ENCODE measurements at places on chromosomes 6 and 20.

- no peak for DNase-seq
Observed at GRCh38 chr6:30727920-30728553, 7.9 kb downstream of the TUBB start.

DNA sequence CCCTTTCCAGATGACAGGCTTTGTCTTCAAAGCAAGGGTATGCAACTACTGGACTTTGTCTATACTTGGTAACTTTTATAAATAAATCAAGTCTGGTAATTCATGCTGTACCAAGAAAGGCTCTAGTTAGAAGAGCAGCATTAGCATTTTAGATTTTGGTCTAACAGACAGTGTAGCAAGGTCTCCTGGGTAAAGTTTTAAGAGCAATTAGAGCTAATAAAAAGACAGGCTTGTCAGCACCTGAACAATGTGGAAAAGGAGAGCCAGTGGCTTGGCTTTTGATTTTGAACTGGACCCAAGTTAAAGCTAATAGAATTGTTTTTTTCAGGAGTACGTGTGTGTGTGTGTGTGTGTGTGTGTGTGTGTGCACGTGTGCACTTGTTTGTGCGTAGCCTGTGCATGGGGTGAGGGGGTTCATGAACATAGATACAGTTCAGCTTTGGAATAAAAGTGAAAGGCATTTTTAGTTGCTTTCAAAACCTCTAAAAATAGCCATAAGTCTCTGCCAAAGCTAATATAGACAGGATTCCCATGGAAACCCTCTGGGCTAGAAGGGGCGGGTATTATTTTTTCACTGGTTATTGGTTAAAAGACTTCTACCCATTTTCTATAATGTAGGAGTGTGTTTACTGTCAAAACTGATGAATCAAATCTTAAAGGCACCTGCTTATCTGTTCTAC is 138.4 kb downstream of the KCNQ5 start:
- DNase-seq, result no peak

DNA sequence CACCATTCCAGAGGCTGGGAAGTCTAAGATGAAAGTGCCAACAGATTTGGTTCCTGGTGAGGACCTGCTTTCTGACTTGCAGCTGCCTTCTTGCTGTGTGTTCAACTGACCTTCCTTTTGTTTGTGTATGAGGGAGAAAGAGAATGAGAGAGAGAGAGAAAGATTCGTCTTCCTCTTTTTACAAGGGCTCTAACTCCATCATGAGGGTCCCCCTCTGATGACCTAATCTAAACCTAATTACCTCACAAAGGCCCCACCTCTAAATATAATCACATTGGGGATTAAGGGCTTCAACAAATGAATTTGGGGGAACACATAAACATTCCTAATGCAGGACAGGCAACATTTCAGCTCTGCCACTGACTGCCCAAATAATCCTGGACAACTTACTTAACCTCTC is 130.7 kb downstream of the PLCB1 start:
- no peak for DNase-seq

GRCh38 chr6:16698997-16699868 is 62.0 kb downstream of the ATXN1 start:
- no peak for DNase-seq

GRCh38 chr6:35651244-35651643 is 37.5 kb downstream of the FKBP5 start:
- no peak for DNase-seq

DNA sequence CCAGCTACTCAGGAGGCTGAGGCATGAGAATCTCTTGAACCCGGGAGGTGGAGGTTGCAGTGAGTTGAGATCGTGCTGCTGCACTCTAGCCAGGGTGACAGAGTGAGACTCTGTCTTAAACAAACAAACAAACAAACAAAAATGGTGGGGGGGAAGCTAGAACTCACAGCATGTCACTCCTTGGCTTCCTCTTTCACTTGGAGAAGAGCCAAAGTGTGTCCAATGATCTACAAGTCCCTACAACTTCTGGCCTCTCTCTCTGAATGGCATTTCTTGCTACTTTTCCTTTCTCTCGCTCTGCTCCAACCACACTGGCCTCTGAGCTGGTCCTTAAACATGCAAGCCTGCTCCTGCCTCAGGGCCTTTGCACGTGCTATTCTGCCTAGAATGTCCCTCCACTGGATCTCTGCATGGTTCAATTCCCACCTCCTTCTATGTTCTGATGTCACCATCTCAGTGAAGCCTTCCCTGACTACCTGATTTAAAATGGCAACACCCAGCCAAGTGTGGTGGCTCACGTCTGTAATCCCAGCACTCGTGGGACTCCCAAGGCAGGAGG is 8.1 kb downstream of the TLDC2 start:
- no peak for DNase-seq

GRCh38 chr20:33863440-33864323 is 52.5 kb downstream of the CHMP4B start:
- no peak for DNase-seq

GRCh38 chr6:100479179-100480035 is 14.7 kb upstream of the SIM1 start:
- no peak for DNase-seq

DNA sequence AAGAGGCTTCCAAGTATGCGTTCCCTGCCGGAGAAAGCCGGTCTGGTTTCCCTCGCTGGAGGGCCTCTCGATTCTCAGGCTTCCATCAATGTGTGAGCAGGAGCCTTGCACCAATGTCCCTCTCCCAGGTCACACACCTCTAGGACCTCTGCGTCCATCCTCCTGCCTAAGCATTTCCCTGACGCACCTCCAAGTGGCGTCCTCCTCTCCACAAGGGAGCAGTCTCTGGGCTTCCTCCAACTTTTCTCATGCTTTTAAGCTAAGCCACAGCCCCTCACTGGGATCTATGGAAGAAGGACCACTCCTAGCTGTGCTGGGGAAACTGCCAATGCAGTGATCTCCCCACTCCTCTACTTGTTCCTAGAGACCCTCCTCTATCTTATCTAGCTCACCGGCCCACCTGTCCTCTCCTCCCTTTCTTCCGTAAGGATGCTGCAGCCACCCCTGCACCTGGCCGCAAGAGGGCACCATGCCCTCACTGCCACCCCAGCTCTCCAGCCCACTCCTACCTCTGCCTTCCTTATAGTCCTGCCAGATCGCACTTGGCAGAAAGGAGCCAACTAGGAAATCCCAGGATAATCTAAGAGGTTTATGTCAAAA is 258.7 kb downstream of the LRFN2 start:
- peak; percentile 7 for DNase-seq

DNA sequence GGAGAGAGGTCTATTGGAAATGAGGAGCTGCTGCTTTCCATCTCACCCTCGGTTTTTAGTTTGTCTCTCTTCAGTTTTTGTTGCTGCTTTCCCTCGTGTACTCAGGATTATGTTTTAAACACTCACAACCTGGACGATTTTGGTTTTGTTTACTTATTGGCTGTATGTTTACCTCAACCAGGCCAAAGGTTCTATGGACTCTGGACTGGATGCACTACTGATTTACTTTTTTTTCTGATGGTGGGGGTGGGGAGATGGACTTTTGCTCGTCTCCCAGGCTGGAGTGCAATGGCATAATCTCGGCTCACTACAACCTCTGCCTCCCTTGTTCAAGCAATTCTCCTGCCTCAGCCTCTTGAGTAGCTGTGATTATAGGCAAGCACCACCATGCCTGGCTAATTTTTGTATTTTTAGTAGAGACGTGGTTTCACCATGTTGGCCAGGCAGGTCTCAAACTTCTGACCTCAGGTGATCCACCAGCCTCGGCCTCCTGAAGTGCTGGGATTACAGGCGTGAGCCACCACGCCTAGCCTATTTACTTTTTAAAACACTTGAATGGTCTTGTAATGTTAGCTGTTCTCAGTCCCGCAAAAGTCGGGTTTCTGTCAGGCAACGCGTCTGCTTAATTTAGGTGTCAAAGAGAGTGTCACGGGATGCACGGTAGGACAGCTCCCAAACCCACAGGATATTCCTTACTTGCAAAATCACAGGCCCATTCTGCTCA is 148.2 kb upstream of the RIPOR2 start:
- no peak for DNase-seq

DNA sequence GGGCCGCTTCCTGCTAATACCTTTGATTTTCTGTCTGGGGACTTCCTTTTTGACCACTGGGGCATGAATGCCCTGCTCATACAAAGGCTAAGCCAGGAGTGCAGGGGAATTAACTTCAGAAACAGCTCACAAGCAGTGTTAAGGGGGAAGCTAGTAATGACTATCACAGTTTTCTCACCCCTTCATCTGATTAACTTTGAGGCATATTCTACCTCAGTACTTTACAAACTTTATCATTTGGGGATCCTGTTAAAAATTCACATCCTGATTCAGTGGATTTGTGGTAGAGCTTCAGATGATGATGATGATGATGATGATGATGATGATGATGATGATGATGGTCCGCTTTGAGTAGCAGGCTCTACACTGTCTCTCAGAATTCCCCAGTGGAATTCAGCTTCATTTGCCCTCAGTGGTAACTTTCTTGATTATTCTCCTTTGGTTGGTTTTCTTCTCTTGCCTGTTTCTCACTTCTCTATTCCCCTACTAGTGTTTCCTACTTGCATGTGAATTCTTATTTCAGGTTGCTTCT is 78.4 kb upstream of the TMEM170B start:
- no peak for DNase-seq

- no peak for DNase-seq
Observed at GRCh38 chr20:25319241-25320034, 71.2 kb downstream of the ABHD12 start.

GRCh38 chr6:34486106-34486740 is 20.3 kb downstream of the PACSIN1 start:
- DNase-seq, result no peak

- DNase-seq, result no peak
Observed at GRCh38 chr20:60108397-60108796, 150.2 kb downstream of the CDH26 start.

- DNase-seq, result no peak
Observed at GRCh38 chr6:152874846-152875568, 107.8 kb downstream of the FBXO5 start.

DNA sequence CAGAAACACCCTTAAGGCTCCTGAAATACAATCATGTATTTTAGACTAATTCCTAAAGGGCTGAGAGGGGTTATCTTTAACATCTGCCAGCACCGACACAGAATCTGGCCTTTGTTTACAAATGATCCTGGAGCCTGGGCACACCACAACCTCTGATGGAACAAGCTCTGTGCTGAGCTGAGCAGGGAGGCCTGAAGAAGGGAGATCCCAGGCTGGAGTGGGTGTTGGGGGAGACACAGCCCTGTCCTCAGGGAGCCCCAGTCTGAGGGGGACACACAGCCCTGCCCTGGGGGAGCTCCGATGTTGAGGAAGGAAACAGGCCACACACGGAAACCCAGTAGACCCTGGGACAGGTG is 130.5 kb downstream of the VEGFA start:
- no peak for DNase-seq

DNA sequence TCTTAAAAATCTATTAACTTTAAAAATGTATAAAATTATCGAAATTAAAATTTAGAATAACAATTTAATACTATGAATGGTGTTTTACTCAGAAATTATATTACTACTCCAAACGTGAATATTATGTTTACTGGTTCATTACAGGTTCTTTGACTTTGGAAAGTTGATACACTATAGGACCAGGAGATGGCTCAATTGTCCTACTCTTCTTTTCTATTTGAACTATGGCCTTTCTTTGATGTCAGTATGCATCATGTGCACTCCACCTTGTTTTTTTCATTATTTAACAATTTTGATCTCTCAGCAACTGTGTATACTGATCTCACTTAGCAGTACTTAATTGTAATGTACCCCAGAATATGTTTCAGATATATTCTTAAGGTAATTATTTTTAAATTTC is 391.5 kb upstream of the MANEA start:
- no peak for DNase-seq

- no peak for DNase-seq
Observed at GRCh38 chr6:164247106-164247505, 832.6 kb downstream of the QKI start.

DNA sequence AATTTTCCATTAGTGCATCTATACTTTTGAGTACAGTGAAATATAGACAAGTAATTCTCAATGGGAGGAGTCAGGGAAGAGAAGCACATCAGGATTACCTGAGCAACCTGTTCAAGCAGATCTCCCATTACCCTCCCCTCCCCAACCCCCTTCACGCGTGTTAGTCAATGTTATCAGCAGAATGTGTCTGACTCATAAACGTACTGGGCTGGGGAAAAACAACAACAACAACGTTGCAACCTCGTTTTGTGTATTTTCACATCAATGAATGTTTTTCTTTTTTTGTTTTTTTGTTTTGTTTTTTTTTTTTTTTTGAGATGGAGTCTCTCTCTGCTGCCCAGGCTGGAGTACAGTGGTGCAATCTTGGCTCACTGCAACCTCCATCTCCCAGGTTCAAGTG is 287.0 kb upstream of the STXBP5 start:
- no peak for DNase-seq

GRCh38 chr6:8857160-8857559 is 421.8 kb upstream of the SLC35B3 start:
- DNase-seq, result no peak

DNA sequence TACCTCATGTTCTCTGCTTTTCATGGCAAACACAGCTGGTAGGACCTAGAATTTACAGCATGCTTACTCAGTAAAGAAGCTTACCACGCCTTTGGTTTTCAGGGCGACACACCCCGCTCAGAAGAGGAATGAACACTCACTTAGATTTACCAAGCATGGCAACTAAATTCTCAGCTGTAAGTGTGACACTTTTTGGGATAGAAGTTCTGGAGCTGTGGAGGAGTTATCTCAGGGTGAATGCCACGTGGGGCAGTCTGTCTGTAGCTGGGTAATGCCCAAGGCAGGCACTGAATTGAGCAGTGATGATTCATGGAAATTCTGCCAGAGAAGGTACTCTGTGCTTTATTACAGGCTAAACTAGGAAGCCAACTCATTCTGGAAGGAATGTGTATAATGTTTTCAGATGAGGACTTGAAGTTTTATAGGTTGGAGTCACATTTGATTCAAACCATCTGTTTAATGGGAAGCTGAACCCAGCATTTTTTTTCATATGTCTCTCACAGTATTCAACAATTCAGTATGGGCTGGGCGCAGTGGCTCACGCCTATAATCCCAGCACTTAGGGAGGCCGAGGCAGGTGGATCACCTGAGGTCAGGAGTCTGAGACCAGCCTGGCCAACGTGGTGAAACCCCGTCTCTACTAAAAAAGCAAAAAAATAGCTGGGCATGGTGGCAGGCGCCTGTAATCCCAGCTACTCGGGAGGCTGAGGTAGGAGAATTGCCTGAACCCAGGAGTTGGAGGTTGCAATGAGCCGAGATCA is 3.5 kb upstream of the PRIM2 start:
- DNase-seq, result no peak

DNA sequence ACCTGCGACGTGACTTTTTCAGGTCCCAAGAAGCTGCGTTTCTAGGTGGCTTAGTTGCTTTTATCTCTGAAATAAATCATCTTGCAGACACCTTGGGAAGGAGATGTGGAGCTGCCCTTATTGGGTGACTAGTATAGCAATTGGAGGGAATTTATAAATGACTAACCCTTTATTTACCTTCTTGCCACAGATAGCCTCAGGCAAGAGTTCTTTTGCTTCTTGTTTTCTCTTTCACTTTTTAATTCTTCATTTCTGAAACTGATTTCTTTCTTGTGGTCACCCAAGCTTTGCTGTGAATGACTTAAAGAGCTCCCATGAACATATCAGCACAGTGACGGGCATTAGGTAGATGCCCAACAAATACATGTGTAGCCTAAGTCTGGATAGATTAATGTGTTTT is 3.0 kb downstream of the ADGRF4 start:
- no peak for DNase-seq

All from stimulated activated CD8-positive, alpha-beta memory T cell treated with anti-CD3 and anti-CD28 coated beads, Interleukin-2, amount 100 ng/mL, for 48 hours (primary cell).